HS-5 (cell line): ENCODE measurements at places on chromosomes 6 and 20.

- DNase-seq: no peak
These were observed 62.4 kb upstream of the QKI start for GRCh38 chr6:163352011-163352685.

- DNase-seq: no peak
These were observed 164.5 kb downstream of the PLCB1 start for GRCh38 chr20:8296536-8296935.

- no peak for DNase-seq
These were observed 45.4 kb upstream of the ECI2 start for GRCh38 chr6:4180652-4181255.

- no peak for DNase-seq
These were observed 116.5 kb upstream of the F13A1 start for GRCh38 chr6:6436946-6437345.

- DNase-seq: no peak
These were observed 315.0 kb downstream of the GMDS start for GRCh38 chr6:1930356-1930755.

DNA sequence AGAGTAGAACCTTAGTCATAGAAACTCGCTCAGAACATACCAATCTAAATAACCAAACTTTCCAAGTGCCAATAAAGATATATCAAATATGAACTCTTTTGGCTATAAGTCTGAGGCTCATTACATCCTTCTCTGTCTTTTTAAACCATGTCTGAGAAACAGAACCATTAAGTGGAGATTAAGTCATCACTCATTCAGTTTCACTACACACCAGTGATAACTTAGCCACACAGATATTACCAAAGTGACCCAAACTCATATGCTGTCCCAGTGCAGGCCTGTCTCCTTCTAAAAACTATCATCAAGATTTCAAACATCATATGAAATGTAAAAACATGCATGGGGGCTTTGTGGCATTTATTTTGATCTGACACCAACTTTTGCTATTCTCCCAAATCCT is 12.0 kb downstream of the GCLC start:
- no peak for DNase-seq

DNA sequence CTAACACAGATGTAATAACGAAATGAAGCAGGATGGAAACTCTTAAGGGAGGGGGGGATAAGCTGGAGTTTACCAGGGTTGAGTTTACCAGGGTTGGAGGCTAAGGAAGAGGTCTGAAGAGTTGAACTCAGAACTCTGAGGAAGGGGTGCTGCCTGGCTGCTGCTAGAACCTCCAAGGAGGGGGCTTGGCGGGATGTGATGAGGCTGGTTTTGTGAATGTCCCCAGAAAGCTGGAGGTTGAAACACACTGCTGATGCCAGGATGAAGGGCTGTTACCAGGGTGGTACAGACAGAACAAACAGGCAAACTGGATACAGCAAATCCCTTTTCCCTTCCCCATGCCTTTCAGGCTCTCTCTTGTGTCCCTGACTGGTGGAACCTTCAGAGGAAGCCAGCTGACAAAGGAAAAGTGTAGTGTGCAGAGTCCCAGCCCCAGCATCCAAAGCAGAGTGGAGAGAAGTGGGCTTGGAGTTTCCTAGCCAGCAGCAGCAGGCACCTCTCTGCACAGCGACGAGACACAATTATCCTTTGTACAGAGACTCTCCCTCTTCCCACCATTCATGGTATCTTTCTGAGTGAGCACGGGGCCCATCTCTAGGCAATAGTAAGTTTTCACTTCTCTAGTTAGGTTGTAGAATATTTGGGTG is 23.7 kb downstream of the UBE2V1 start:
- DNase-seq: no peak

GRCh38 chr6:21333715-21334114 is 259.8 kb upstream of the SOX4 start:
- DNase-seq: no peak

GRCh38 chr6:11542863-11543262 is 5.3 kb downstream of the TMEM170B start:
- DNase-seq: no peak

DNA sequence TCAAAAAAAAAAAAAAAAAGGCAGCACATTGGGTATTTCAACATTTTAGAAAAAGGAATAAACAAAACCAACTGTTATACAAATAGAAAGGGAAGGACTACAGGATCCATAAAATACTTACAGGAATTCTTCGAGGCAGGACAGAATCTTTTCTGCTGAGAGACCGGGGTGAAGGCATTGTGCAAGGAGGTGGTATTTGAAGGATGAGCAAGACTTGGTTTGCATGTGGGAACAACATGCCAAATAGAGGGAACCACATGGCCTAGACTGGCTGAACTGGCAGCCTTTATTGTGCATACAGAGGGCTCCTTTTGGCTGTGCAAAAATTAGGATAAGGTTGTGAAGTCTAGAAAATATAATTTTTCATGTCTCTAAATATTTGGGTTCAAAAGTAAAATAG is 62.9 kb downstream of the SCAND1 start:
- no peak for DNase-seq

DNA sequence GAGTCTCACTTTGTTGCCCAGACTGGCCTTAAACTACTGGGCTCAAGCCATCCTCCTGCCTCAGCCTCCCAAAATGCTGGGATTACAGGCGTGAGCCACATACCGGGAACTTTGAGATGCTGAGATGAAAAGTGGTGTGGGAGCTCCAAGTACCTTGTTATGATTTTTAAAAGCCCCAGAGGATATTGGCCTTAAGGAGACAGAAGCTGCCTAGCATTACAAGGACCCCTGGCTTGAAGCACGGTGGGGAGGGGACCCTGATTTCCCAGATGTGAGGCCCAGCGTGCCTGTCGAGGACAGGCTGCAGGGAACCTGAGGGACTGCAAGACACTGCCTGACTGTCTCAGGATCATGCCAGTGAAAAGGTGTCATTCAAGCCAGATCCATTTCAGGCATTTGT is 75.3 kb upstream of the TIAM2 start:
- no peak for DNase-seq

GRCh38 chr6:135226537-135226936 is 45.4 kb downstream of the MYB start:
- DNase-seq: no peak

DNA sequence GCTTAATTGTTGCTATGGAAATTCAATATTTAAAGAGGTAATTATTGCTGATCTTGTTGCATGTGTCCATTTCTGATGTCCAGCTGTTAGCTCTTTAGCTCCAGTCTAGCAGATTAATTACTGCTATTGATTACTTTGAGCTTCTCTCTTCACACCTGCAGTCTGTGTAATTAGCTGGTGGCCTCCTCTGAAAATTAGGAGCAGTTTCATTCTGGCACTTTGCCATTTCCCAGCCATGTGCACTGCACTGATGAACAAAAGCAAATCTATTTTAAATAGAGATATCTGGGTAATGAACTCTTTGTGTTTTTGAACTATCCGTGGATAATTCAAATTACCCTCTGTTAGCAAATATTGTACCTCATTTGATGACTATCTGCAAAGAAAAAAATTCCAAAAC is 275.9 kb downstream of the RNF144B start:
- DNase-seq: no peak

GRCh38 chr6:44527583-44528369 is 140.3 kb downstream of the CDC5L start:
- no peak for DNase-seq

DNA sequence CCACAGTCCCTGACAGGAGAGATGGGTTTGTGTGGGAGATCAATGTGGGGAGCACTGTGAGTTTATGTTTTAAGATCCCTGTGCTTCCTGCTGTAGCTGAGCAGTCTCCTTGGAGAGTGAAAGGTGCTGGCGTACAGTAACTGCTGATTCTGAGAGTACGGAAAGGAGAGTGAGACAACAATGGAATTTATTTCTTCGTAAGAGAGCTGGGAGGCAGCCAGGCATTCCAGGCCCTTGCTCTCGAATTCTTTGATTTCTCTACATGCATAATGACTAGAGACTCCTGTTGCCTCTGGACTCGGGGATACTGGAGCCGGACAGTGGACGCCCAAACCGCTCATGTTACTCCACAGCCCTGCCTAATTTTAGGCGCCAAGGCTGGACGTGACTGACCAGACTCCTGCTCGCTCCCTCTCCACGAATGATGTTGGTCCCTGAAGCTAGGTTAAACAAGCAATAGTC is 131.0 kb upstream of the PHACTR1 start:
- DNase-seq: no peak
